ENCODE measurements at places on chromosomes 7 and 10.

- peak; percentile 49 for DNase-seq
These were observed 41.1 kb downstream of the CPVL start for GRCh38 chr7:29105191-29105590.

GRCh38 chr10:11322698-11323097 is 288.8 kb downstream of the USP6NL start:
- no peak for DNase-seq

- peak; percentile 19 for DNase-seq
These were observed 76.5 kb downstream of the JAZF1 start for GRCh38 chr7:28104041-28104541.

DNA sequence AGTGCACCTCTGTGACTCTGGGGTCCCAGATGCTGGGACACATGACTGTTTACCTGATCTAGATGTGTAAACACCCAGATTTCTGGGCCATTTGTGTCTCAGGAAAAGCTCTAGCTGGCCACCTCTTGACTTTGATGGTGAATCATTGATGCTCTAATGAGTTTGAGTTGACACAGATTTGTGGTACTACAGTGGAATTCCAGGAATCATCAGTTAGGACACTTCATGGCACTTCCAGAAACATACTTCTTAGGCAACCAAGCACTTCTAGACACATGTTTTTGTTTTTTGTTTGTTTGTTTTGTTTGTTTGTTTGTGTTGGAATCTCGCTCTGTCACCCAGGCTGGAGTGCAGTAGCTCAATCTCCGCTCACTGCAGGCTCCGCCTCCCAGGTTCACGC is 302.2 kb upstream of the ZMIZ1 start:
- no peak for DNase-seq

DNA sequence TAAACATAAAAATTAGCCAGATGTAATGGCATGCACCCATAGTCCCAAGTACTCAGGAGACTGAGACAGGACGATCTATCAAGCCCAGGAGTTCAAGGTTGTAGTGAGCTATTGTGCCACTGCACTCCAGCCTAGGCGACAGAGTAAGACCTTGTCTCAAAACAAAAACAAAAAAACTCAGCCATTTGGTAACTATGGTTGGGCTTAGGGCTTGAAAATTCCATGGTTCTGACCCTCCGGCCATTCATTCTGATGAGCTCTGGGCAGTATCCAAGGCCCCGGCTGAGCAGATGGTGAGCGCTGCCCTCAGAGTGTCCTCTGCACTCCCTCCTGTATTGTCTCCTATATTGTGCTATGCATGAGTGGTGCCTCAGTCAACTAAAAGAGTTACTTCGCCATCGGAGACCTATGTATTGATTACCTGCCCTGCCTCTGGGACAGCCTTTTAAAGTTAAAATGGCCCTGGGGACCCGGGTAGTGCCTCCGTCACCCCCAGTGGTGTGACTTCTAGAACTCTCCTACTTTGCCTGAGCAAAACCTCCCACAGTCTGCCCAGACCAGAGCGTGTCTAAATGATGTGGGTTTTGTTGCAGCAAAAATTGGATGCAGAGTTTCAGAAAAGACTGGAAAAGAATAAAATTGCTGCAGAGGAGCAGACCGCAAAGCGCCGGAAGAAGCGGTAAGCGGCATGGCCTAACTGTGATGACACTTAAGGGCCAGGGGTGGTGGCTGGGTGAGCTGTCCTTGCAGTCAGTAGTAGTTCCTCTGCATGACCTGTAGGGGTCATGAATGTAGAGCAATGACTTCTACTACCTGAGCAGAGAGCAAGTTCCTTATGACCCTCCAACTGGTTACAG is 8.1 kb downstream of the PRKRIP1 start:
- peak; percentile 33 for DNase-seq

DNA sequence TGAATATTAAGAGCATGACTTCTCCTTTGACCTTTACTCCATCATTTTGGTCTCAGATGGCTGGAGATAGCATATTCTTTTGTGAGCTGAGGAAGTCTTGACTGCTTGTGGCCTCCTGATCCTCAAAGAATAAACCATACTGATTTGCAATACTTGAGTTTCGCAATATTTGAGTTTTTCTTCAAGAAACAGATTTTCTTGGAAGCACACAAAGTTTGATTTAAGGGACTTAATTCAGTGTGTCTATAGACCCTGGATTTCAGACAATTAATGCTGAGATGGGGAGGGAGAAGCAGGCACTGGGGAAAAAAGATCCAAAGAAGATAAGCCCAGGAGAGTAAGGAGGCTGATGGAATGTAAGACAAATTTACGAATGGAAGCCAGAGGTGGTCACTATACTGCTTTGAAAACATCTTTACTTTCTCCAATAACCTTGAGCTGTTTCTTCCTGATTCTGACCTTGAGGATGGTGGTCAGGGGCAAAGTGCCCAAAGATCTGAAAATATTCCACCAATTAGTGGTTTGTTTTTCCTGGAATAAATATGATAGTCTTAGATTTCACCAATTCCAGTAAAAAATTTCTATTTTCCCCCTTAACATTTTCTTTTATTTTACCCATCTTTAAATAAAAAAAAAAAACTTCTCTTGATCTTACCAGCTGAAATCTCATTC is 7.5 kb downstream of the EPDR1 start:
- DNase-seq: no peak

GRCh38 chr10:104246976-104247375 is 7.7 kb upstream of the GSTO1 start:
- peak; percentile 80 for DNase-seq

GRCh38 chr7:12054830-12055229 is 156.3 kb upstream of the TMEM106B start:
- DNase-seq: no peak

- DNase-seq: no peak
These were observed 174.8 kb downstream of the JAZF1 start for GRCh38 chr7:28005847-28006231.

- no peak for DNase-seq
These were observed 113.0 kb downstream of the LRMDA start for GRCh38 chr10:75544386-75544785.

GRCh38 chr10:3195726-3196125 is 23.1 kb upstream of the PITRM1 start:
- DNase-seq: no peak

GRCh38 chr7:92293896-92294590 is 48.3 kb downstream of the ANKIB1 start:
- DNase-seq: no peak

DNA sequence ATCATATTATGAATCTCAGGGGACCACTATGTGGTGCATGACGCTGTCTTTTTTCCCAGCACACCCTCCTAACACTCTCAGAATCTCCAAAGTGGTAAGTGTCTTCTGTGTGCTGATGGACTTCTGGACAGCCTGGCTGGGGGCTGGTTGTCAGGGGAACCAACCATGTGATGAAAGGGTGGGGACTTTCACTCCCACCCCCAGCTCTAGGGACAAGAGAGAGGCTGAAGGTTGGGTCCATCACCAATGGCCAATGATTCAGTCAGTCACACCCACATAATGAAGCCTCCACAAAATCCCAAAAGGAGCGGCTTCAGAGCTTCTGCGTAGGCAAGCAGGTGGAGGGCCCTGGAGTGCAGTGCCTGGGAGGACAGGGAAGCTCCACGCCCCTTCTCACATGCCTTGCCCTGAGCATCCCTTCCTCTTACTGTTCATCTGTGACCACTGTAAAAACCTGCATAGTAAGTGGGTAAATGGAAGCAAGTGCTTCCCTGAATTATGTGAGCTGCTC is 44.6 kb downstream of the RASGEF1A start:
- no peak for DNase-seq

GRCh38 chr7:111735661-111736551 is 173.6 kb upstream of the IMMP2L start:
- peak; percentile 54 for DNase-seq

DNA sequence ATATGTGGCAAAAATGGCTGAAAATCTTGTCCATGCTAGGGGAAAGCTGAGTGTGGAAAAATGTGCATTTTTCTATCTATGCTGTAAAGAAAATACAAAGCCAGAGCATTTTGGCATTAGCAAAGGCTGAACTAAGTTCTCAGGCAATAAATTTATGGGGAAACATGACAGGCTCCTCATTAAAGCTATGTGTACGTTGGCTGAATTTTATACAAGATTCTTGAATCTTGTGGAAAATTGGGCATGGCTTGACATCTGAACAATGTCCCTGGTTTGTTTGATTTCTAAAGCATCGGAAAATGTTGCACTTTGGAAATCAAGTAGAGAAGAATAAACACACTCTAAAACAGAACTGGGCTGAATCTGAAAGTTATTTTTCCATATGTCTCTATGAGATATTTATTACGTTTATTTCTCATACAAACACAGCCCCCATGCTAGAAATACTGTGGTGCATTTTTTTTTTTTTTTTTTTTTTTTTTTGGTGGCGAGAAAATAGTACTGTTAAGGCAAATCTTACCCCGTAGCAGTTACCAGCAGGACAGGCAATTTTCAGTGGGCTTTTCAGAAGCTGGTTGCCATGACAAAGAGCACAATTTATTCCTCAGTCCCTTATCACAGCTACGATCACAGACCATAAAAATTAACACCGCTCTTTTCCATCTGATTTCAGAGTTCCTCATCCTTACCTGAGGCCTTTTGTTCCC is 16.9 kb downstream of the CPA1 start:
- DNase-seq: no peak

Data from mammary epithelial cell (primary cell).